Hematopoietic multipotent progenitor cell treated with erythropoietin and hydrocortisone succinate and interleukin-3 and kit ligand, for 17 days (in vitro differentiated cells): ENCODE measurements at places on chromosomes 1 and 21.

DNA sequence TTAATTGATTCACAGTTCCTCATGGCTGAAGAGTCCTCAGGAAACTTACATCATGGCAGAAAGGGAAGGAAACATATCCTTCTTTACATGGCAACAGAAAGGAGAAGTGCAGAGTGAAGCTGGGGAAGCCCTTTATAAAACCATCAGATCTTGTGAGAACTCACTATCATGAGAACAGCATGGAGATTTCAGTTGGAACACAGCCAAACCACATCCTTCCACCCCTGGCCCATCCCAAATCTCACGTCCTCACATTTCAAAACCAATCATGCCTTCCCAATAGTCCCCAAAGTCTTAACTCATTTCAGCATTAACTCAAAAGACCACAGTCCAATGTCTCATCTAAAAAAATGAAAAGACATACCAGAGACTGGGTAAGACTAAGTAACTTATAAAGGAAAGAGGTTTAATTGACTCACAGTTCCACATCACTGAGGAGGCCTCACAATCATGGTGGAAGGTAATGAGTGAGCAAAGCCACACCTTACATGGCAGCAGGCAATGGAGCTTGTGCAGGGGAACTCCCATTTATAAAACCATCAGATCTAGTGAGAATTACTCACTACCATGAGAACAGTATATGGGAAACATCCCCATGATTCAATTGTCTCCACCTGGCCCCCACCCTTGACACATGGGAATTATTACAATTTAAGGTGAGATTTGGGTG, 105.2 kb downstream of the MRPL39 start:
- DNase-seq: no peak

- DNase-seq: no peak
Observed at GRCh38 chr21:36665806-36666205, 33.1 kb upstream of the SIM2 start.

GRCh38 chr1:37561133-37562132, 4.7 kb downstream of the DNALI1 start:
- peak; percentile 52 for DNase-seq

DNA sequence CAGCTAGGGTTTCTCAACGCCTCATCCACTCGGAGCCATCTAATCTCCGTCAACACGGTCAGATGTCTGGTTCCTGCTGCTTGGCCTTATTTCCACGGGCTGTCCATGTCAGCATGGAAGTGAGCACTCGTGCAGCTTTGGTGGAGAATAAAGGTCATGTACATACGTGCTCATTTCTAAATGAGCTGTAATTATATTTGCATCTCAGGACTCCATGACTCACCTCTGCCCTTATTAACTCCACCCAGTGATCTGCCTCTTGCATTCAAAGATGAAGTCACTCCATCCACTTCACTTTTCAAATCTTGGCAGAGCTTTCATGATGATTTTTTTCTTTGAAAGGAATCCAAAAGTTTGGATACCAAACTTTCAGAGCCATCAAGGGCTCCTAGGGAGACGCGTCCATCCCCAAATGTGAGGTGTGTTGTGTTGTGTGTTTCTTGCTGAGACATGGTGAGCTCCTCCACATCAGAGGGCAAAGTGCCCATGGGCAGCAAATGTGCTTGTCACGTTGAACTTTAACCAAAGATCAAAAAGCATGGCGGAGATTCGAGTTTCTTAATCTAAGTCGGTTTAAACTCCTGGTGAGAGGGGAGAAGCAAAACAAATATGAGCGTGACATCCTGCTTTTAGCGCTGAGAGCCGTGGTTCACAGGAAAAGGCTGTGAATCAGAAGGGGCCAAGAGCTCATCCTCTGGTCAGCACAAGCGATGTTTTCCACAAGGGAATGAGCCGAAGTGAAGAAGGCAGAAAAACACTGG, 68.6 kb upstream of the ERRFI1 start:
- no peak for DNase-seq

GRCh38 chr1:239682046-239682445, 295.7 kb downstream of the CHRM3 start:
- no peak for DNase-seq

- DNase-seq: no peak
Observed at GRCh38 chr1:29519108-29519787, 282.9 kb downstream of the PTPRU start.

- DNase-seq: no peak
Observed at GRCh38 chr1:246428542-246429308, 78.4 kb downstream of the SMYD3 start.

- no peak for DNase-seq
Observed at GRCh38 chr1:23577056-23578004, 18.0 kb upstream of the ID3 start.

DNA sequence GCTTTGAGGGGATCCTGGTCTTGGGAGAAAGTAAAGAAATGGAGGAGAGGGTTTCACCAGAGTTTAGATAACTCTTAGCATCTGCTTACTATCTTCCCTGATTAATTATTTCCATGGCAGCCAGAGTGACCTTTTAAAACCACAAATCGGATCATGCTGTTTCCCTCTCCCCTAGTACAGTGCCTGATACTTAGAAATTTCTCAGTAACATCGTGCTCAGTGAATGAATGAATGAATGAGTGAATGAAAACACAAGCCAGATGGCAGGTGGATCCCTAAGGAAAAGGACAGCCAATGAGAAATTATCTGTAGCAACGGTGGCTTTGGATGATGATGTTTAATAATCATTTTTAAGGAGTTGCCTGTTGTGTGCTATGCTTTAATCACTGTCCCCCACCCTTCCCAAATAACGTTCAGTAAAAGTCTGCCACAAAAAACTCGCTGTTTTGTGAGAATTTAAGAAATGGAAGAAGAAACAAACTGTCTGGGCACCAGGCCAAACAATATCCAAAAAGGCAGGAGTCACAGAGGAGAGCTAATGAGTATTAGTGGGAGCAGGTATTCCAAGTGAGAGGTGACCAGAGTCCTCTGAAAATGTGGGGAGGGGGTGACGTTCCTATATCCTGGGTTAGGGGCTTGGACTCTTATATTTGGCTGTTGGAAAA, 737 bp upstream of the SMAP2 start:
- DNase-seq: peak; percentile 29

DNA sequence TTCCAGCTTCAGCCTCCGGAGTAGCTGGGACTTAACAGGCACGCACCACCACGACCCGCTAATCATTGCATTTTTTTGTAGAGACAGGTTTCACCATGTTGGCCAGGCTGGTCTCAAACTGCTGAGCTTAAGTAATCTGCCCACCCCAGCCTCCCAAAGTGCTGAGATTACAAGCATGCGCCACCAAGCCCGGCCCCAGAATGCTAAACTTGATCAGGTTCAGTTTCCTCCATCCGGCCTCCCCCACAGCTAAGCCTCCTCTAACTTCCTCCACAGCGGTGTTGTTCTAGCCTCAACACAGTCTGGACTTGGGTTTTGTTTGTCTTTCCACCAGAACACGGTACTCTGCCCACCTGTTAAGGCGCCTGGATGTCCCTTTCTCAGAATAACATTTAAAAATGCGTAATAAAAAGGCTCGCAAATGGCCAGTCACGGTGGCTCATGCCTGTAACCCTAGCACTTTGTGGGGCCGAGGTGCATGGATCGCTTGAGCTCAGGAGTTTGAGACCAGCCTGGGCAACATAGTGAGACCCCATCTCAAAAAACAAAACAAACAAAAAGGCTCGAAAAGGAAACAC, 2.4 kb downstream of the PARP1 start:
- no peak for DNase-seq

DNA sequence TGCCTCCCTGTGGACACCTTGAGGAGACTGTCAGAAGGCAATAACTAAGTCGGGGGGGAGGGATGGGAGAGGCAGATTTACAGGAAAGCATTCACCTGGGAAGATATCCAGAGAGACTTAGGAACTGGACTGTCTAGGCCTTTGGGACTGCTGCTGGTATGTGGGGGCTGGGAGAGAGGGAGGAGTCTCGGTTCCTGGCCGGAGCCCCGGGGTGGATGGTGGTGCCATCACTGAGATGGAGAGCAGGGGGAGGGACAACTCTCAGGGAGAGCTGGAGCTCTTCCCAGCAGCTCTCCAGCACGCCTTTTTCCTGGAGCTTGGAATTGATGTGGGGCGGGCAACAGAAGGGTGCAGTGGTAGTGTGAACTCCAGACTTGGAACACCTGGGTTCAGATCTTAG, 22.1 kb downstream of the PTPRF start:
- DNase-seq: no peak

DNA sequence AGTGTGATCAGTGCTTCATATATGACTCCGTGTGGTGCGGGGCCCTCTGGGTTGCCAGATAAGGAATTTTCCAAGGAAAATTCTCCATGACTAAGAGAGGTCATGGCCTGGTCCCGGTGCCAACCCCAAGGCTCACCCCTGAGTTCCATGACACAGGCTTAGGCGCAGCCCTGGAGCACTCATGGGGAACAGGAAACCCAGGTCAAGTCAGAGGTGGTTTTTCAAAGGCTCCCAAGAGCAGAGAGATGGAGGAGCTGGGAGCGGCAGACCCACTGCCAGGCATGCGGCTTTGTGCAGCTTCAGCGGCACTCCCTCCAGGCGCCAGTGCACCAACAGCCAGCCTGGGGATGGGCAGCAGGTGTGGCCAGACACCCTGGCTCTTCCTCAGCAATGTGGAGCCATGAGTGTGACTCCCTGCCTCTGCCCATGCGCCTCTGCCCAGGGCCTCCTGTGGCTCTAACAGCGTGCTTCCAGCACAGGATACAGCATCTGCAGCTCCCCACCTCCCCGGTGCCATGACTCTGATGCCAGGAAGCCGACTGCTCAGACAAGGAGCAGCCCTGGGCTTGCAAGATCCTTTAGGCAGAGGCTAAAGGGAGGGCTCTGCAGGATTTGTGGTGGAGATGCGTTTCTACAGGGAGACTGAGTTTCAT, 47.3 kb downstream of the GPR161 start:
- DNase-seq: no peak

DNA sequence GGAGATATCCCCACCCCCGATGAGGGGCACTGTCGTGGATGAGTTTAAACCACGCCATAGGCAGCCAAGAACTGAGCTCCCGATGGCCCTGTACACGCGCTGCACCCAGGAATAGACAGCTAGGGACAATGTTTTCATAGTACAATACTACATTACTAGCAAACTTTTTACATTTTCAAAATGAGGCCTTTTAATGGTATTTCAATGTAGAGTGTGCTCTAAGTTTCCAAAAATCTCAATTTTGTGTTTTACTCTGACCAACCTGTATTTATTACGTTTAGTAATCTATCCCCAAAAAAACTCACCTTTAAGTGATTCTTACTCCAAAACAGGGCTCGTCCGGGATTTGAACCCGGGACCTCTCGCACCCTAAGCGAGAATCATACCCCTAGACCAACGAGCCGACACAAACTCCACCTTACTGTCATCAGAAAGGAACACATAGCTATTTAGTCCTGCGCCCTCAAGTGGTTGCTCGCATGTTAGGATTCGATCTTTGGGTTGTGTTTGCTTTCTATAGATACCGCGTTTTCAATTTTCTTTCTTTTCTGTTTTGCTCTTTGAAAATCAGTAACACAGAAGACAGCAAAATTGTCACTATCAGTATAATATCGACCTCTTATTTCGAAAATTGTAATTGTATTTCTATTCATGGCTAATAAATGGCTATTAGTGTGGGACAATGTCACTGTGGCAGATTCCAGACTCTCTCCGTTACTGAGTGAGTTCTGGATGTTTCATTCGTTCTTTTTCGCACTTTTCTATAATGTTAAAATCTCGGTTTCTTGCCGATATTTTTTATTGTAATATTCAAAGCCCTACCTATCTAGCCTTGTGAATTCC, 6.4 kb upstream of the MPZL1 start:
- peak; percentile 96 for DNase-seq

- no peak for DNase-seq
Observed at GRCh38 chr1:159067699-159068621, 8.6 kb downstream of the AIM2 start.

DNA sequence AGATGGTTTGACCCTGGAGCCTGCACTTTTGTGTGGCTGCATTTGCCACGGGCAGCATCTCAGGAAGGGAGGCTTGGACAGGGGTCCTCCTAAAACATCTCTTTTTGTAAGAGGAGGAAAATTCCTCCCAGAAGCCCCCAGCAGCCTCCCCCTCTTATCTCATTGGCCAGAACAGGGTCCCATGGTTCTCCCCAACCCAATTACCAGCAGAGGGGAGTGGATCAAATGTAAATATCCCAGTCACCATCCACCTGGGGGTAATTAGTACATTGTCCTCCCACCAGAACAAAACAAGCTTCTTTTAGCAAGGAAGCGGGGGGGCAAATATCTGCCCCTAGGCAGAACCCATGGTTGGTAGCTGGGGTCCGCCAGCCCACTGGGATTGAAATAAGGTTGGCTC, 44.7 kb upstream of the TENT5B start:
- no peak for DNase-seq

DNA sequence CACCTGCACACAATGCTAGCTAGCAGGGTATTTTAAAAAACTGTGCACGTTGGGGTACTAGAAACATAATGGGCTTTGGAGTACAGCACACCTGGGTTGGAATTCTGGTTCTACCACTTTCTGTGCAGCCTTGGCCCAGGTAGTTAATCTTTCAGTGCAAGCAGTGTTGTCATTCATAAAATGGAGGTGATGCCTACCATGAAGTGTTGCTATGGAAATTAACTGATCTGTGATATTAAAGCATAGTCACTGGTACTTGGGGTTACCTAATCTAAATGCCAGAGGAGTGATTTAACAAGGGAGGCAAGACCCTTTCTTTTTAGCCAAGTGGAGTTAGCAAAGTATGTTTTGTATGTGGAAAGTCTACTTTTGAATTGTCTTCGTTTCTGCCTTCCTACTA, 18.0 kb downstream of the ATP1B1 start:
- DNase-seq: no peak

DNA sequence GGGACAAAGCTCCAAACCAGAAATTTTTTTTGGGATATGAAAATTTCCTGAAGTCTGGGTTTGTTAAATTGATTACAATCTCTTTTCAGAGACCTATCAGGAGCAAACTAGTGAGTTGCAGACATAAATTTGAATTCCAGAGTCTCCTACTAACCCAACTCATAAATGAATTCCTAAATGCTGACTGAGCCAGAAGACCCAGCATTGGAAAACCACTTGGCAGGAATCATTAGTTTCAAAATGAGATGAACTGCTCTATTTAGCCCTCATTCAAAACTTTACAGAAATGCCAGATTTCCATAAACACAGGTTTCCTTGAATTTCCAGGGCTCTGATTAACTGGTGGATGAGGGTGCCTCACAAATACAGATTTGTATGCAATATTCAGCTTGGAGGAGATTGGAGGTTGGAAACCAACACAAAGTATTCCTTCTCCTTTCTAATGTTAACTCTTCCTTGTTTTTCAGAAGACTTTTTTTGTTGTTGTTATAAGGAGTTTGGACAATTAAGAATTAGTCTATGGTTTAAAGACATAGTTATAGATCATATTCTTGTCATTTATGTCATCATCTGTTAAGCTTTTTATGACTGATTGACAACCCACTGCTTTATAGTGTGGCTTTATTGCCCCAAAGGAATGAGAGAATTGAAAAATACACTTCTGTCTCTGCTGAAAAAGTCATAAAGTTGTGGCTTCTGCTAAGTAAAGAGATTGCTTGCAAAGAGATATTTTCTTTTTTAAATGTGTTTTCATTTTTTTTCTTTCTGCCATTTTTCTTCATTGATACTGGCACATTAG, 222.8 kb downstream of the HLX start:
- no peak for DNase-seq
